SHP77 treated with DMSO at 0.1 percent for 48 hours (cell line): ENCODE measurements at places on chromosomes 1 and 21.

- DNase-seq: no peak
Measured at GRCh38 chr1:112720800-112721199, 5.7 kb upstream of the PPM1J start.

GRCh38 chr1:59605761-59606160 lies 209.0 kb upstream of the HOOK1 start:
- no peak for DNase-seq

DNA sequence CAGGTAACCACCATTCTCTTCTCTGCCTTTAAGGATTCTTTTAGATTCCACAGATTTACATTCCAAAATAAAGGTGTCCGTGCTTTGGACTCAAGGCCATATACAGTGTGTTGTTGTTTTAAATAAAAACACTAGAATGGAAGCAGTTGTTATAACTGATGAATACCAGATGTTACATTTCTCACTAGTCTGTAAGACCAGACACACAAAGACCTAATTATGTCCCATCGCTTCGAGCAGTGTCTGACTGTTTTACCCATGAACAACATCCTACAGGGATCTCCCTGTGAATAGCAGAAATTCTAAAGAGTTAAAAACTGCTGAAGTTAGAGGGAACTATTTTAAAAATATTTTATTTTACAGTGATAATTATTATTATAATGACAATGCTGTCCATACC lies 574.7 kb upstream of the ZP4 start:
- DNase-seq: no peak

- DNase-seq: no peak
Measured at GRCh38 chr21:45019076-45019886, 55.1 kb upstream of the ADARB1 start.

GRCh38 chr1:22347854-22348760 lies 103.5 kb upstream of the ZBTB40 start:
- DNase-seq: peak; percentile 73

DNA sequence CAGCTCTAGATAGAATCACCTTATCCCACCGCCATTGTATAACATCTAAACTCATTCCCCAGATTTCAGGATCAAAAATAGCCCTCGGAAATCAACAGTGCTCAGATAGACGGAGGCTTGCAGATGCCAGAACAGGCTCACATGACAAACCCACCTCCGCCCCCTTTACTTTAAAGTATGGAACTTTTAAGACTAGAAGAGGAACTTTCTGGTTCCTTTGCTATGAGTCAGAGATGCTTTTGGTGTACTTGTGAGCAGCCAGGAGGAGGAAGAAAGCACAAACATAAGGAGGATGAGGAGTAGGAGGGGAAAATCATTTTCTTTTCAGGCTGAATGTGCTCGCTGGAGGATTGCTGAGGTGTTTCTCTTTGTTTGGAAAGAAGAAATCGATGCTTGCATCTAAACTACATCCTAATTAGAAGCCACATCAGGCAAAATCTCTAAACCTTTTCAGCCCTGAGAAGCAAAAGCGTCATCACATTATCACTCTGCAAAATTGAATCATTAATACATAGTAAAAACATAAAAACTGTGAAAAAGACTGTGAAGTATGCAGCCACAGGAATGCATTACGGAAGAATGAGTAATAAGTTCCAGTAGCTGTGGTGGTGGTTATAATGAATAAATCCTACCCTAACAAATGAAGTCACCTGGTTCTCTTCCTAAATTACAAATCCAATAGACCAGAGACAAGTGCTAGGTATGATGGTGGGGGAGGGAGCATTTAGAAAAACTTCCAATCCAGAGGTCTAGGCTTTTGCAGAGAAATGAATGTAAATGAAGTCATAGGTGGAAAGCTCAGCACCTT lies 251.3 kb downstream of the KCNH1 start:
- DNase-seq: no peak

- DNase-seq: no peak
Measured at GRCh38 chr1:40956407-40956806, 23.1 kb upstream of the CTPS1 start.

- no peak for DNase-seq
Measured at GRCh38 chr1:219587401-219587800, 25.5 kb downstream of the ZC3H11B start.

- no peak for DNase-seq
Measured at GRCh38 chr1:45033356-45033755, 21.3 kb downstream of the UROD start.

GRCh38 chr1:21573971-21574465 lies 64.8 kb downstream of the ALPL start:
- peak; percentile 81 for DNase-seq

DNA sequence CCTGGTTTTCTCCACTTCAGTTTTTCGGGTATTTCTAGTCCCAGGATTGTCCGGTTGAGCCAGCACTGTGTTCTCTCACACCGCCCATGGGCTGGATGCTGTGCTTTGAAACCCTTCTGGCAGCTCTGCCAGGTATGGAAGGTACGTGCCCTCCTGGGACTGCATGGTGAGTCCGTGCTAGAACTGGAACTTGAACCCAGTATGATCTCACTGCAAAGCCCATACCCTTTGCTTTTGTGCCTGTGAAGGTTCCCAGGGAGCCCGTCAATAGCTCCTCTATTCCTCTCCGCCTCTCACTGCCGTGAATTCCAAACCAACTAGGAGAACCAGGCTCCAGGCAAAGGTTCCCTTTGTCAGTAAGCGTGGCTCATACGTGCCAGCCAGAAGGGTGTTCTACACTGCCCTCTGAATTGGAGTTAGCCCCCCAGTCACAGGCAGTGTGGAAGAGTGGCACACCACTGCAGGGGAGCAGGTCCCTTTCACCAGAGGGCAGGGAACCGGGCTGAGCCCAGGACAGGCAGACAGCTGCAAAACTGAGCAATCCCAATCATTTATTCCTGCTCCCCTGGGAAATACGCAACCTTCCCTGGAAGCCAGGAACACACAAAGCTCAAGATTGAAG lies 310.2 kb downstream of the CAMTA1 start:
- DNase-seq: no peak

DNA sequence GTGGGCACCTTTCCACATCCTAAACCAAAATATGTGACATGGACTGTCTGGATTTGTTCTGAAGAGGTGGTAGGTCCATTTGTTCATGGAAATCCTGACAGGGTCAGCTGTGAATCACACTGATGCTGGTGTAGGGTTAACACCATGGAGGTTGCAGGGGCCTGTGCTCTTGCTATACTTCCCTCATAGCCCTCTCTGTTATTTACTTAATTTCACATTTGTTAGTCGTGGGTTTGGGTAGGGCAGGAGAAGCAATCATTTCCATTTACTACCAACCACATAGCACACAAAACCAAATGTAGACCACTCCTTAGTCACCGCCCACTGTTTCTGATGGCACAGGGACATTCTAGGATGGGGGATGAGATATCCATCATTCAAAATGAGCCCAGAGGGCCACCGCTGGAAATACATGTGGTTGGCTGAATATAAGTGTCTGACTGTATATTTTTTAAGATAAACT lies 61.8 kb upstream of the POU2F1 start:
- no peak for DNase-seq

- DNase-seq: no peak
Measured at GRCh38 chr1:64923294-64923718, 43.0 kb downstream of the JAK1 start.
